ENCODE measurements at places on chromosomes 5 and 9.

DNA sequence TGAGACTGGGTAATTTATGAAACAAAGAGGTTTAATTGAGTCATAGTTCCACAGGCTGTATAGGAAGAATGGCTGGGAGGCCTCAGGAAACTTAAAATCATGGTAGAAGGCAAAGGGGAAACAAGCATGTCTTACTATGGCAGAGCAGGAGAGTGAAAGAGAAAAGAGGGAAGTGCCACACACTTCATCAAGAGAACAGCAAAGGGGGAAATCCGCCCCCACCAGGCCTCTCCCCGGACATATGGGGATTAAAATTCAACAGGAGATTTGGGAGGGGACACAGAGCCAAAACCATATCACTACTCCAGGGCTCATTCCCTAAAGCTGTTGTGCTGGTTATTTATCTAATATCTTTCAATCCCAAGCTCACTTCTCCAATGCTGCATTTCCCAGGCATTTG is 50.2 kb upstream of the NR3C1 start:
- no peaks in the 10 kb centered on the region for H3K36me3 ChIP-seq
- no peaks in the 10 kb centered on the region for H3K4me1 ChIP-seq
- H3K27ac ChIP-seq, result no peak overlapping the region
- no peak for DNase-seq

GRCh38 chr9:89313842-89314241 is 2.8 kb downstream of the CKS2 start:
- no peaks in the 10 kb centered on the region for H3K27me3 ChIP-seq
- peaks cover 23% of the 10 kb centered on the region for H3K4me1 ChIP-seq
- H3K27ac ChIP-seq, result peak overlapping the region; percentile 57
- DNase-seq, result no peak
- H3K4me3 ChIP-seq, result peak overlapping the region; percentile 95
- H3K36me3 ChIP-seq, result peaks cover 33% of the 10 kb centered on the region

- peaks cover 42% of the 10 kb centered on the region for H3K27me3 ChIP-seq
- peak; percentile 6 for DNase-seq
- no peak overlapping the region for H3K27ac ChIP-seq
- H3K4me3 ChIP-seq, result no peak overlapping the region
- H3K4me1 ChIP-seq, result peaks cover 12% of the 10 kb centered on the region
Measured at GRCh38 chr9:129478961-129479630, 141.8 kb downstream of the C9orf50 start.

GRCh38 chr9:969310-970150 is 6.9 kb upstream of the DMRT3 start:
- peaks cover 27% of the 10 kb centered on the region for H3K4me1 ChIP-seq
- DNase-seq, result peak; percentile 53
- H3K27ac ChIP-seq, result no peak overlapping the region
- peak overlapping the region; percentile 70 for H3K4me3 ChIP-seq
- no peaks in the 10 kb centered on the region for H3K36me3 ChIP-seq
- H3K27me3 ChIP-seq, result peaks cover 97% of the 10 kb centered on the region

- H3K4me1 ChIP-seq, result peaks cover 63% of the 10 kb centered on the region
- H3K27me3 ChIP-seq, result peaks cover 100% of the 10 kb centered on the region
- H3K27ac ChIP-seq, result no peak overlapping the region
Measured at GRCh38 chr5:173232499-173233346, 2.3 kb downstream of the NKX2-5 start.

- DNase-seq, result no peak
- H3K36me3 ChIP-seq, result no peaks in the 10 kb centered on the region
- no peak overlapping the region for H3K27ac ChIP-seq
- peak overlapping the region; percentile 80 for H3K4me3 ChIP-seq
Measured at GRCh38 chr9:134643222-134643671, 1.6 kb downstream of the COL5A1 start.

GRCh38 chr5:68966596-68966995 is 127.2 kb upstream of the SLC30A5 start:
- no peak overlapping the region for H3K4me3 ChIP-seq
- H3K36me3 ChIP-seq, result no peaks in the 10 kb centered on the region
- no peaks in the 10 kb centered on the region for H3K4me1 ChIP-seq
- DNase-seq, result no peak
- no peaks in the 10 kb centered on the region for H3K27me3 ChIP-seq

DNA sequence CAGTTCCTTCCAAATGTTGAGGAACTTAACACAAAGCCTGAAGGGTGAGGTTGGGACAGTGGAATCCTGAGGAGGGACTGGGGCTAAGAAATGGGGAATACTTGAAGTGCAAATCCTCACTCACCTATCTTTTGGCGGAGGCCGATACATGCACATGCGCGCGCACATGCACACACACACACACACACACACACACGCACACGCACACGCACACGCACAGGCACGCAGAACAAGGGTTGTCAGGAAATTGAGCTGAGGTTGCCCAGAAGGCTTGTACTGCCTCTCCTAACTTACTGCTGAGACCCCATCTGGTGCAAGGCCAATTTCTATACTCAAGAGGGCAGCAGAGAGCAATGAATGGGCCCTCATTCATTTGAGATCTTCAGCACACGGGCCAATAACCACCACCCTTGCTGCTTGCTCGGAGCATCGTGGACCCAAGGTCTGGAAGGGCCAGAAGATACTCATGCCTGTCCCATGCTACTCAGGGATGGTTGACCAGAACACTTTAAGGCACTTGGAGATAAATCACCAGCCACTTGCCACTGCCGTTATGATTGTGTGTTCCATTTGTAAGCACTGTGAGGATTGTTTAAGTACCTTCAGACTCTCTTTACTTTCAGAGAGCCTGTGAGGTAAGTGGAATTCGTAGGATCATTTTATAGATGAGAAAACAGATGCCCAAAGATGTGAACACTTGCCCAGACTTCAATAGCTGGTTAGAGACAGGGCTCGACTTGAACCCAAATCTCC is 21.5 kb downstream of the BTF3 start:
- no peaks in the 10 kb centered on the region for H3K36me3 ChIP-seq
- peaks cover 14% of the 10 kb centered on the region for H3K4me1 ChIP-seq
- H3K4me3 ChIP-seq, result no peak overlapping the region

- no peak overlapping the region for H3K4me3 ChIP-seq
- DNase-seq, result no peak
- no peaks in the 10 kb centered on the region for H3K4me1 ChIP-seq
- H3K27me3 ChIP-seq, result no peaks in the 10 kb centered on the region
- H3K27ac ChIP-seq, result no peak overlapping the region
Measured at GRCh38 chr9:15469862-15470261, 40.9 kb downstream of the PSIP1 start.

All from GM23338 (cell line).